ENCODE measurements at places on chromosomes 7 and 10.
A peak's percentile ranks its signal among the peaks of the same experiment; 100 is the strongest.

DNA sequence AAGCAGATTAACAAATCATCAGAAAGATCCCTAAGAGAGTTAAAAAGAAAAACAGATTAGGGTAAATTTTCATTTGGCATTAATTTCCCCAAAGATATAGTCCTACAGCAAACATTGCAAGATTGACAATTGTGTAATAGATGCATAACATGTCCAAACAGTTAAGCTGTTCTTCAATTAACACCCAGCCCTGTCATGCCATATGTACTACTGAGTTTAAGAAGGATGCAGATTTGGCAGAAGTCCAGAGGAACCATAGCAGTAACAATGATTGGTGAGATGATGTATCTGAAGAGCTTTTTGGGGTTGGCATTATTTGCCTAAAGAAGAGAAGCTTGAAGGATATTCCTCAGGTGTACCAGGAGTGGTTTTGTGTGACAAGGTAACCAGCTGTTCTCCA is 287.6 kb downstream of the LRMDA start:
- DNase-seq: no peak

- DNase-seq: no peak
Measured at GRCh38 chr7:146486519-146486918, 369.9 kb downstream of the CNTNAP2 start.

GRCh38 chr10:117432866-117433265 is 57.6 kb upstream of the PDZD8 start:
- DNase-seq: no peak

GRCh38 chr10:48383393-48383792 is 76.9 kb downstream of the MAPK8 start:
- no peak for DNase-seq

- DNase-seq: peak; percentile 53
Measured at GRCh38 chr7:100675581-100676350, 2.2 kb downstream of the GNB2 start.

DNA sequence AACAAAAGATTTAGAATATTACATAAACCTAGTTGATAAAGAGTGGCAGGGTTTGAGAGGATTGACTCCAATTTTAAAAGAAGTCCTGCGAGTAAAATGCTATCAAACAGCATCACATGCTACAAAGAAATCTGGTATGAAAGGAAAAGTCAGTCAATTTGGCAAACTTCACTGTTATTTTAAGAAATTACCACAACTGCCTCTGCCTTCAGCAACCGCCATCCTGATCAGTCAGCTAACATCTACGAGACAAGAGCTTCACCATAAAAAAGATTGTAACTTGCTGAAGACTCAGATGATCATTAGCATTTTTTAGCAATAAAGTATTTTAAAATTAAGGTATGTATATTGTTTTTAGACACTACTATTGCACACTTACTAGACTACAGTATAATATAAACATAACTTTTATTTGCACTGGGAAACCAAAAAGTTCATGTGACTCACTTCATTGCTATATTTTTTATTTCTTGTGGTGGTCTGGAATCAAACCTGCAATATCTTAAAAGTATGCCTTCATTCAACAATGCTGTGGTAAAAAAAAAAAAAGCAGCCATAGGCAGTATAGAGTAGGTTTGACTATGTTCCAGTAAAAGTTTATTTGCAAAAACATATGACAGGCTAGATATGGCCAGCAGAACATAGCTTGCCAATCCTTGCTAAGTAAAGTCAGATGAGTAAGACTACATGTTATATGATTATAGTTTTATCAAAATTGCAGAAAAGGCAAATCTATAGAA is 74.4 kb downstream of the GLCCI1 start:
- no peak for DNase-seq

Data from bone marrow (tissue), 2 donors.